ENCODE measurements at places on chromosomes 4 and X.
A peak's percentile ranks its signal among the peaks of the same experiment; 100 is the strongest.

DNA sequence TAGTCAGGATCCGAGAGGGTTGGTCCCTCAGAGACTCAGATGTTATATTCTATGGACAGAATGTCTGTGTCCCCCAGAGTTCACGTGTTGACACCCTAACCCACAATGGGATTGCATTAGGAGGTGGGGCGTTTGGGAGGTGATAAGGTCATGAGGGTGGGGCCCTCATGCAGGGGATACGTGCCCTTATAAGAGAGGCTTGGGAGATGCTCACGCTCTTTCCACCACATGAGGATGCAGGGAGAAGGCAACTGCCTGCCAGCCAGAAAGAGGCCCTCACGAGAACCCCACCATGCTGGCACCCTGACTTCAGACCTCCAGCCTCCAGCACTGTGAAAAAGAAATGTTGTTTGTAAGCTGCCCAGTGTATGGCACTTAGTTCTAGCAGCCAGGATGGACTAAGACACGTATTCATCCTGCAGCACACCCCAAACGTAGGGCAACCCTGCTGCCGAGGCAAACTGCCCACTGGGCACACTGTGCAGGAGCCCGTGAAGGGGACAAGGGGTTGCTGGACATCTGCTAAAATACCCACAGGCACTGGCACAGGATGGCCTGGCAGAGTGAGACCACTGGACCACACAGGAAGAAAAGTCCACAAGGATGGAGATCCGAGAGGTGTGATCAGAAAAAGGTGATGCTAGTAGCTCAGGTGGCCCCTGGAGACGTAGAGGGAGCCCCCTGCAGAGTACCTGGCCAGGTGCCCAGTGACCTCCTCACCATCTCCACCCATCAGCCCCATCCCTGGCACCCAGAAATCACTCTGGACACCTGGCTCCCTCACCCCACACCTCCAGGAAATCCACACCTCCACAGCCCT lies 62.7 kb downstream of the HTRA3 start:
- no peak for DNase-seq

DNA sequence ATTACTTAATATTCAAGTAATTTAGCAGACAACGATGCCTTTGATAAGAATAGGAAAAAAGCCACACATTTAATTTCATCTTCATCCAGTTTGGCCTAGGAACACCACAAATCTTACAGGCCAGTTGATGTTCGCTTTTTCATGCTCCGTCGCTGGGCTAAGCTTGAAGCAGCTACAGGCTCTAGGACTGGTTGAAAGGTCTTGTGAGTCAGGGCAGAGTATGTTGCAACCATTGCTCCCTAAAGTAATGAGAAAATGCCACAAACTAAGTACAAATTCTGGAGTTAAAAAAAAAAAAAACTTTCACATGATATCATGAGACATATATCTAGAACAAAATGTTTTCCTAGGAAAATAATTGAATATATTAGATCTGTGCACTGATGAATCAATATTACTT lies 123.8 kb downstream of the RPS6KA6 start:
- no peak for DNase-seq

DNA sequence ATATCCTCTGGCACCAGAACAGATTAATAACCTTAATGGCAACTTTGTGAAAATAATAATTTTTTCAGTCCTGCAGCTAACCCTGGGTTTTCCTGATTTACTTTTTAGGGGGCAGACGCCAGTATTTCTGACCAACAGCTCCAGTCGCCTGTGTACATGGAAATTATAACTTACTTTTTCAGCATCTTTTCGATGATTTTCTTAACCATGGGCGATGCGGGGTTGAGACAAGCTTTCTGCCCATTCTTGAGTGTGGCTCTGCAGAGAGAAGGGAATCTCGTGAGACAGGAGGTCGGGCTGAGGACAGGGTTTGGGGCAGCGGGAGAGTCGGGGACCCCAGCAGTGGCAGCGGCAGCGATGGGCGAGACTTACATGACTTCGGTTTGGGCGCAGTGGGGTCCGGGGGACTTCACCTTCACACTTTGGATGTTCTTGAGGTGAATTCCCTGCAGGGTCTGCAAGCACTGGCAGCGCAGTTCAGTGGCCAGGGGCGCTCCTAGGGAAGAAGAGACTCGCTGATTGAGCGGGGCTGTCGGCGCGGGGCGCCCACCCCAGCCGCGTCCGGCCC lies 484 bp downstream of the CXCL2 start:
- no peak for DNase-seq

GRCh38 chrX:63784902-63785707 lies at the start of gene ARHGEF9:
ARHGEF9 (minus strand) TSS chrX:63785214; CDS start chrX:63785145, 69 bp downstream.
- DNase-seq, result no peak

DNA sequence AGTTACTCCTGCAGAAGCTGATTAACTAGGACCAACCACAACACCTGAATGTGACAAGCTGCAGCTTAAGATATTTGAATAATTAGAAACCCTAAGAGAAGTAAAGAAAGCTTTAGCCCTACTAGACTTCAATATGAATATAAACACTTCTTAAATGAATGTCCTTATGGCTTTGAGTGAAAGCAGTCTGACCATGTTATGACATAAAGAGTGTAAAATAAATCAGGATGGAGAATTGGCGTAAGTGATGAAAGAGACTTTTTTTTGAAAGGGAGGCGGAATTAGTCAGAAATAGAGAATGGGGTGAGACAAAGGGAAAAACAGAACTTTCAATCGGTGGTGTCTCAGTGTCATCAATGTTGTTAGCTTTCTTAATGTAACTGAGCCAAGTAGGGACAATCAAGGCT lies 117.2 kb upstream of the MAGEB16 start:
- no peak for DNase-seq

GRCh38 chrX:39808471-39808917 lies 289.3 kb downstream of the BCOR start:
- no peak for DNase-seq

- peak; percentile 24 for DNase-seq
Measured at GRCh38 chrX:49754233-49754857, 58.6 kb upstream of the PAGE1 start.

DNA sequence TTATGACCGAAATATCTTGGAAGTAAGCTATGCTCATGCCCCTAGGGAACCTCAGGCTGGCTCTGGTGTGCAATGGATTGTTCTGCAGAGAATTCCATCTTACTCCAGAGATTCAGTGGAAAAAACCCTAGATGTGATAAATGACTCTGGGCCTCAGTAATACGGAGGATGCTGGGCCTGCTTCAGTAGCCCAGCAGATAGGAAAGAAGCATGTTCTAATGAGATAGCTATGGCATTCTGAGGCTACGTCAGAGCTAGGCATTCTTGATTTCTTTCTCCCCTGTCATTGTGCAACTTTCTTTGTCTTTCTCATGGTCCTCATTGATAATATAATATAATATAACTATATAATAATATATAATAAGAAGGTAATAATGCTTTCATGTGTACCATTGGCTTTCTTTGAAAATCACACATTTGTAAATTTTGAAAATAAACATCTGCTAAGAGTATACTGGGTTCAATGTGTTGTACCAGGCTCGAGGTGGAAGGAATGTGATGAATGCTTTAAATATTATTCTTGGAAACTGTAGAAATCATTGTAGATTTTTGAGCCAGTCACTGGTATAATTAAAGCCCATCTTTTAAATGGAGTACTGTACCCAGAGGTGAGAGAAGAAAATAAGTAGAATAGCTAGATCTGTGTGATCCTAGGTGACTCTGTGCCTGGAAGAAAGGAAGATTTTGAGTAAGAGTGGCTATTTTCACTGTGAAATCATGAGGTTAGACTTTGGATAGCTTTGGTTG lies 152.0 kb downstream of the IL15 start:
- DNase-seq, result no peak

DNA sequence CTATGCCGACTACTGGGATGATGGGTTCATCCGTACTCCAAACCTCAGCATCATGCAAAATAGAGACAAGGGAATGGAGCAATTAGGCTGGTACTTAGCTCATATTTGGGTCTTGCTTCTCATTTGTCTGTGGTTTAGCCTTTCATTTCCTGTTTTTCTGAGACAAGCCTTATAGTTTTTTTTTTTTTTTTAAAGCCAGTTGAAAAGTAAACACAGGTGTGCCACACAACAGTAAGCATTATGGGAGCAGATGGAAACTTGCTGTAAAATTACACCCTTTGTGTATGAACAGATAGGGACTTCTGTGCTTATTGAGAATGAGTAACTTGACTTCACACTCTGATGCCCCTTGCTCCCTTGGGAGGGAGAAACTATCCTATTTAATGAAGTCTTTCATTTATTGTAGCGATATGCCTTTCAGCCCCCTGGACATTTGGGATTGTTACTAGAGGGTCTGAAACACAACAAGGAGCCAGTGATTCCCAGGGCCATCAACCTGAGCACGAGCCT lies 13.7 kb downstream of the RASSF6 start:
- no peak for DNase-seq

DNA sequence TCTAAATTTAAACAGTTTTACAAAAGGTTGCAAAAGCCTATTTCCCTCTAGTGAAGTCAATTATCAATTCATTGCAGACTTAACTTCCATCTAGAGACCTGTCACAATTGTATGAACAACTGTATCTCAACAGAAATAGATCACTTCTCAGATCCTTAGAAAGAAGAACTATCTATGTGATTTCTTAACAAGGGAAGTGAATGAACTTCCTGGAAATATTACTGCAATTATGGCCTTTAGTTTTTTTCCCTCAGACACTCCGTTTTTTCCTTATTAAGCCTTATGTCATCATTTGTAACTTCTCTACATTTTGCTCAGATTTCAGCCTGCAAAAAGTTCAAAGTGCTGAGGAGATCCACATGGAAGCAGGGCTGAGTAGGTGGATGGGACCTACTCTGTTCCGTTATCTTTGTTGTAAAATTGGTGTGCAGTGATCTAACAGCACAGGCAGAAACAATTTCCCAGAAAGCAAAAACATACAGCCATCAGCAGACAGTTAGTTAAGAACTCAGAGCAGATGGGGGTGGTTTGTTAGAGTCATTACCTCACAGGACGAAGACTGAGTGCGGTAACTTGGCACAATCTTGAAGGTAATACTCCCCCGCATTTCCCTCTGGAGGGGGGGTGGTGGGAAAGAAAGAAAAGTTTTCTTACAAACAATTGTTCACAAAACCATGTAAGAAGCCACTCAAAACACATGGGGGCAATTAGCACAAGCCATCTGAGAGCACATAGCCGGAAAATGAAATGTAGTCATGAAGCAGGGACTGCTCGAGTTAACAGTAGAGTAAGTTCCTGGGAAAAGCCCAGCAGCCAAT lies 112.3 kb downstream of the NYX start:
- peak; percentile 21 for DNase-seq

GRCh38 chrX:45743906-45744625 lies 543.4 kb upstream of the DIPK2B start:
- DNase-seq, result no peak

DNA sequence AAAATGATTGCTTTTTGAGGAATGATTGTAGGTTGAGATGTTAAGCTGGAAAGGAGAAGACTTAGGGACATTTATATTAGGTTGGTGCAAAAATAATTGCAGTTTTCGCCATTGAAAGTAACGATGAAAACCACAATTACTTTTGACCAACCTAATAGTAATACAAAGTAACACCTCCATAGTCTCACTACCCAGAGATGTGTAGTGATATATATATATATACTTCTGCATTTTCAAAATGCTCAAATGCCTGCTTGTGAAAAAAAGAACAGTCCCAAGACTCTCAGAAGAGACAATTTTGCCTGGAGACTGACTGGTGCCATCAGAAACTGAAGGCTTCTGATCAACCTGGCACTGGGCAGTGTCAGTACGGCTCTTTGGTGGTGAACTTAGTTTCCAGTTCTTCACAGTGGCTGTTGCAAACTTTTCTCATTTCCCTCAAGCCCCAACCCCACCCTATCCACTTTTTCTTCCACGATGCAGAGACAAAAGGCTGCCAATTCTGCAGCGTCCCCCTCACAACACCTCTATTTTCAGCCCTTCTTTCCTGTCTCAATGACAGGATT lies 35.1 kb upstream of the TAPT1 start:
- DNase-seq, result no peak
